ENCODE measurements at places on chromosomes 11 and 22. TPM values are rescaled to one million over a fixed set of nuclear protein-coding genes. Genes with fewer than 3 reads are reported as not detected.

DNA sequence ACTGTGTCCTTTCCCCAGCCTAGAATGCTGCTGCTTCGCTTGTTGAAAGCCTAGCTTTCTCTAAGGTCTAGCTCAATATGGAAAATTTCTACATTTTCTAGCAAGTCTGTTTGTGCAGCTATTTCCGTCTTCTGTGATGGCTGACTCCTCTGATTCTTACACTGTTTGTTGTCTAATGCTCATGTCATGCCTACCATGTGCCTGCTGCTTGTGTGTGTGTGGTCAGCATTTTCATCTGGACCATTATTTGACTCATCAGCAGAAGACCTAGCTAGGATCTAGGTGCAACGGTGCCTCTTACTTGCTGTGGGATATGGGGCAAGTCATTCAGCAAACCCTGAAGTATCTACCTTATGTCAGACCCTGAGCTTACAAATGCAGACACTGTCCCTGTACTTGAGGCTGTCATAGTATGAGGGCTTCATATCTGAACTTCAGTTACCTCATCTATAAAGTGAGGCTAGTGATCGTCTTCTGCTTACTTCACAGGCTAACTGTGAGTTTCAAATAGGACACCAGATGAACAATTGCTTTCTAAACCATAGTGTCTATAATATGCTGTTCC, 86.5 kb upstream of the MYO18B start:
- DNase-seq: no peak

GRCh38 chr22:47476231-47476630, 713.8 kb downstream of the TBC1D22A start:
- no peak for DNase-seq

DNA sequence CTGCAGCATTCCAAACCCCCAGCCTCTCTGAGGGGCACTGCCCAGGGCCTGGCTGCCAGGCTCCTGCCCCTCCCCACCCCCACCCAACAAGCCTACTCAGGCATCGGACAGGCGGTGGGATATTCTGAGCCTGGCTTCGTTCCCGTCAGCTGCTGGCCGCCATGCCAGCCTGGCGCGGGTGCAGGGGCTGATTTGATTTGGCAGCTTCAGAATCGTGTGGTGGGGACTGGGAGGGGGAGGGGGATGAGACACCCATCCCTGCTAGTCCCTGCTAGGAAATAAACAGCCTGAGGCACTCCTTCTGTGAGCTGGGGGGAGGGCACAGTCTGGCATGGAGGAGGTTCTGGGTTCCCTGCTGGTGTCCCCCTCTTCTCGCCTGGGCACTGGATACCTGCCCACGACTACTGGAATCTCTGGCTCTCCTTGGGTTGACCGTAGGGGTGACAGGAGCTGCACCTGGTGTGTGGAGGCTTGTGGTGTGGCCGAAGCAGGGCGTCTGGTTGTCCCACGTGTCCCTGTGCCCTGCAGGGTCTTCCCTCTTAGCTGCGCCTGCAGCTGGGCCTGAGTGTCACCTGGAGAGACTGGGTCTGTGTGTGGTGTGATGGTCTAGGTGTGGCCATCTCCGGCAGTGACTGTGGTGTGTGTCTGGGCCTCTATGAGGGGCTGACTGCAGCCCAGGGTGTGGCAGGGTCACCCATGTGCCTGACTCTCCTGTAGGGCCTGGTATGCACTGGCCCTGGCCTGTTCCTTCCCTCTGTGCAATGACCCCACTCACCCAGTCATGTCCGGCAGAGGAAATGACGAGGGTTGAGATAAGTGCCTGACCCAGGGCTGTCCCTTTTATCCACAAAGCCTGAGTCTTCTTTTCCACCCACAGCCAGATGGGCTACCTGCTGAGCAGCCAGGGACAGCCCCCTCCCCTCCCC, 42.2 kb downstream of the PDE2A start:
- DNase-seq: no peak

GRCh38 chr11:105690467-105690866, 80.6 kb downstream of the GRIA4 start:
- no peak for DNase-seq

- DNase-seq: no peak
These were observed 91.8 kb downstream of the APIP start for GRCh38 chr11:34824425-34824824.

- DNase-seq: no peak
These were observed 17.2 kb downstream of the CLDN25 start for GRCh38 chr11:113796663-113797259.

- no peak for DNase-seq
These were observed 197.8 kb downstream of the CWF19L2 start for GRCh38 chr11:107259811-107260221.

DNA sequence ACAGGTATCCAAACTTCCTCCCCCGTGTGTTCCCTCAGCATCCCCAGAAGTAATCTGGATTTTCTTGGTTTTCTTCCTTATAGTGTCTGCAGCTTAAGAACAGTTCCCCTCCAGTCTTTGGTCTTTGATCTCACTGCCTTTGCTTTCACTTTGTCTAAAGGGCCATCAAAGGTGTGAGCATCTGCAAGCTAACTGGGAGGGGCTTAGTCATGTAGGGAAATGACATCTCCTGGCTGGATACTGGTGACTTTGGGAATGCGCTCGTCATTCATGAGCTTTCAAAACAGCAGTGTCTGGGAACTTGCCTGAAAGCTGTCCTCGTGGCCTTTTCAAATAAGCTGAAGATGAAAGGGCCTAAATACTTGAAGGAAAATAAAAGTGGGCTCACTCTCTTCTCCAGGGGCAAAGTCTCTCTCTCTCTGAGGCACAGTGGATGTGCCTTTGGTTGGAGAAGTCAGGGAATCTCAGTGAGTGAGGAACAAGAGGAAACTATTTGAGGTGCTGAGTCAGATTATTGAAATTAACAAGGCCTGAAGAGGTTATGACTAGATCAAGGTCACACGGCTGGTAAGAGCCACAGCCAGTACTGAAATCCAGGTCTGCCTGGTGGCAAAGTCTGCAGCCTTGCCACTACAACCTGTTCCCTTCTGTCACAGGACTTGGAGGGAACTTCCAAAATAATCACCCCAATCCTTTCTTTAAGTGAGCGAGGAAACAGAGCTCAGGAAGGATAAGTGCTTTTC, 45.6 kb upstream of the TENM4 start:
- no peak for DNase-seq

DNA sequence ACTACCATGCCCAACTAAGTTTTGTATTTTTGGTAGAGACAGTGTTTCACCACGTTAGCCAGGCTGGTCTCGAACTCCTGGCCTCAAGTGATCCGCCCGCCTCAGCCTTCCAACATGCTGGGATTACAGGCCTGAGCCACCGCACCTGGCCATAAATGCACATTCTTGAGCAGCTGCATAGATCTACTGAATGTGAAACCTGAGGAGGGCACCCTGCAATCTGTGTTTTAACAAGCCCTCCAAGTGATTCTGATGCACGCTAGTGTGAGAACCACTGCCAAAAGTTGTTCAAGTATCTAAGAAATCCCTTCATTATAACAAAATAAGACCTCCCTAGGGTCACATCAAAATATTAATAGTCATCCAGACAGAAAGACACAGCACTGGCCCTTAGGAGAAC, 89.3 kb downstream of the RDX start:
- no peak for DNase-seq

- DNase-seq: peak; percentile 25
These were observed 318.7 kb downstream of the BUD13 start for GRCh38 chr11:116454020-116454645.

- no peak for DNase-seq
These were observed 108.0 kb downstream of the MICAL3 start for GRCh38 chr22:17916226-17916889.

DNA sequence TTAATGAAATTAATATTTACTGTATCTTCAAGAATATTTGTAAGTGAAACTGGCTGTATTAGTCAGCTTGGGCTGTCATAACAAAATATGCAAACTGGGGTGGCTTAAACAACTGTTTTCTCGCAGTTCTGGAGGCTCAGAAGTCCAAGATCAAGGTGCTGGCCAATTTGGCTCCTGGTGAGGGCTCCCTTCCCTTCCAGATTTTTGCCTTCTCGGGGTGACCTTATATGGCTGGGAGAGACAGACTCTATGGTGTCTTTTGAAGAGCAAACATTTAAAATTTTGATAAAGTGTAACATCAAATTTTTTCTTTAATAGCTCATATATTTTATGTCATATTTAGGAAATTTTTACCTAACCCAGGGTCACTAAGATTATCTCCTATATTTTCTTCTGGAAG, 30.2 kb downstream of the CSTPP1 start:
- no peak for DNase-seq

DNA sequence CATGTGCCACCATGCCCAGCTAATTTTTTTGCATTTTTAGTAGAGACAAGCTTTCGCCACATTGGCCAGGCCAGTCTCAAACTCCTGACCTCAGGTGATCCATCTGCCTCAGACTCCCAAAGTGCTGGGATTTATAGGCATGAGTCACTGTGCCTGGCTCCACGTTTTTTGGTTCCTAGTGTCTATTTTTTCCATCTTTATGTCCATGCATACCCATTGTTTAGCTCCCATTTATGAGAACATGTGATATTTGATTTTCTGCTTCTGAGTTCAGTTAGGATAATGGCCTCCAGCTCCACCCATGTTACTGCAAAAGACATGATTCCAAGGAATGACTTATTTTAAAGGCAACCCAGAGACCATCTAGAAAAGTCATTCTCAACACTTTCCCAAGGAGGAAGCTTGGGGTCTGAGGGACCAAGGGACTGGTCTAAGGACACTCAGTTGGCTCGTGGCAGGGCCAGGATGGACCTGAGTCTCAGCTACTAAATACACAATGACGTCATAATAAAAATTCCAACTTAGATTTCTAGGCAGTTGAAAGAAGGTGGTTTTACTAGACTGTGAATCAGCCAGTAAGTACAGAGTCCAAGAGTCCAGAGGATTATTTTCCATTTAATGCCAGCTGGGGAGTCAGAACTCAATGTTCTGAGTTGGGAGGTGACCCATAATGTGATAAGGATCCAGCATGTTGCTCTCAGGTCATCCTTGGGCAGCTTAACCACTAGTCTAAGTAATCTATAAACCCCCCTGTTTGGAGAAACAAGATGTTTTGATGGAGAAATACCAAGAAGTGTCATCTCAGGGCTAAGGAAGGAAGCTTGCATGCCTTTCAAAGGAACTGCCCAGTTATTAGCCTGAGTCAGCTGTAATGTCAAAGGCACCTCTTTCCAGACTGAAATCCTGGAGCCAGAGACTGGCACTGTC, 39.4 kb downstream of the ABTB2 start:
- peak; percentile 61 for DNase-seq

GRCh38 chr11:112650527-112650926, 310.7 kb upstream of the NCAM1 start:
- DNase-seq: no peak

- no peak for DNase-seq
These were observed 46.0 kb upstream of the HIPK3 start for GRCh38 chr11:33211153-33211552.

DNA sequence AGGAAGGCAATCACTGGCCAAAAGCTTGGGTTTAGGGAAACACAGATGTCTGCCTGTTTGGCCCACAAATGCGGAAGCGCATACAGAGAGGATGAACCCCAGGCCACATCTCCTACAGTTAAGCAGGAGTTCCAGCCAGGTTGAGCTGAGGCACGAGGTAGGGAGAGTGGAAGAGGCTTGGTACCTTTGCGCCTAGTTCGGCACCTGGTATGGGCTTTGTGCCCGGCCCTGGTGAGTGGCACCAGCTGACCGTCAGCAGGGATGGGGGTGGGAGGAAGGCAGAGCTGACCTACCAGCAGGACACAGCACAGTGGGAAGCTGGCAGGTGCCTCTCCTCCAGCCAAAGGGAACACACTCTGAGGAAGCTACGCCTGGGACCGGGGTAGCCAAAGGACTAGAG, 57.6 kb downstream of the KCNC1 start:
- DNase-seq: no peak

Gene SLC17A6
- not detected for total RNA-seq

Gene OR6A2
- 0.15 TPM for total RNA-seq

Gene C11orf97
- total RNA-seq: not detected

Gene OR51B4
- total RNA-seq: not detected

Gene PNPLA5
- total RNA-seq: not detected

Gene OR2AG2
- 0.18 TPM for total RNA-seq

Gene OR51B5
- total RNA-seq: not detected

Gene ISX
- total RNA-seq: not detected

Gene MIAT
- 0.33 TPM for total RNA-seq

Gene SYVN1
- 64.3 TPM for total RNA-seq

Gene DSCAML1
- 1.6 TPM for total RNA-seq
